Cortex of kidney (tissue), 1 donor: ENCODE measurements at places on chromosomes 11 and 22.

DNA sequence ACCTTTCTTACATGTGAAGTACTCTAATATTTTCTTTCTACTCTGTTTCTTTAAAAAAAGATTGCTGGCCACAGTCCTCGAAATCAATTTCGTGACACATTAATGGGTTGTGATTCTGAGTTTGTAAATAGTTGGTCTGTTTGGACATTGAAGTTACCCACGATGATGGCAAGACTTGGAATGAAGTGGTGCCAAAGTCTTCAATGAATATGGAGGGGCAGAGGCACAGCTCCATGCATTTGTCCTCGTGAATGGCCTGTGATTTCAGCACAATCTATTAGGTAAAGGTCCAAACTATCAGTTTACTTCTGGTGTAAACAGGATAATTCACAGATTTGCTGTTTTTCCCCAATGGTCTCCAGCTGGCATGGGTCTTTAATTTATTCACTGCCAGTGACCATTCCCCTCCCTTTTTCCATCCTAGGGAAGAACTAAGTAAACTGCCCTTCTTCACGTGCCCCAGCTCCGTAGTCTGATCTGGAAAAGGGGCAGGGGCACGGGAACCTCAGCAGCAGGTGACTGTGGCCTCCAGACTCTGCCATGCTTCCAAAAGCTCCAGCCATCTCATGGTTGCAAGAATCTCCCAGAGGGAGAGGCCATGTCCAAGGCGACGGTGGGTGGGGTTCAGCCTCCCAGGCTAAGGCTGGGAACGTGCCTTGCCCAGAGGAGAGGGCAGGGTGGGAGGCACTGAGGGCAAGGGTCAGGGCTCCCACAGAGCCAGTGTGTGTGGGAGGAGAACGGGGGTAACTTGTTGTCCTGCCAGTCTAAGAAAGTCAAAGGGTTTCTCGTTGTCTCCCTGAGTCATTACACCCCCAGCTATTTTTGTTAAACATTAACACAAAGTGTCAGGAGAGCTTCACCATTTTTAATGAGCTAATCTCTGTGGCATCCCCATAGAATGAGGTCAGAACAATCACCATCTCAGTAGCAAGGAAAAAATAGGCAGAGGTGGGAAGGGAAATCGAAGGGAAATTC, 16.9 kb upstream of the PEX26 start:
- no peak for DNase-seq

DNA sequence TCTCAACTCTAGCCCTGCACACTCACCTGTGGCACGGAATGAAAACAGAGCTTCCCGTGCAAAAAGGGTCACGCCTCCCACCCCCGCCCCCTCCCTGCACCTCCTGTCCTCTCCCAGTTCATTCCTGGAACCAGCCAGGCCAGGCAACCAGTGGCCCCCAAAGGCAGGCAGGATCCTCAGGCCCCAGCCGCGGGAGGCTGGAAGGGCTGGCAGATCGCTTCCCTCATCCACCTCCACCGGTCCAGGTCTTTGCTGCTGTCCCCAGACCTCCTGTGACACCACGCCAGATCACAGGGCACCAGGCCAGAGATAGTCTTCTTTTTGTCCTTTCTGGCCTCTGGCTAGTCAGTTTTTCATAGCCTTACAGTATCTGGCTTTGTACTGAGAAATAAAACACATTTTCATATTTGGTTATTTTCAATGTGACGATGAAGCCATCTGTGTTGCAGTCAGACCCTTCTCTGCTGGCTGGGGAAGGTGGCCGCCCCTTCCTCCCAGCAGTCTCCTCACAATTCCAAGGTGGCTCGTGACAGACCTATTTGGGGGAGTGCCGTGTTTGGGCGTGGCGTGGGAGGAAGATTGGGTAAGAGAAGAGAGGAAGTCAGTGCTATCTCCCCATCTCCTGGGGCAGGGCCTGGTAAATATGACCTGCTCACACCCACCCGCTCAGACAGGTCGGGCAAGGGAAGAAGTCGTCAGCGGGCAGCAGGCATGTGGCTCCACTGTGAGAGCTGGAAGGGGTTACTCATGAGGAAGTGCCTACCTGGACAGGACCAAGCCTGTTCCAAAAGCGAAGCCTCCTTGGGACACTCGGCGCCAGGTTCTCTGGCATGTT, 9.1 kb downstream of the SSH3 start:
- DNase-seq = no peak

DNA sequence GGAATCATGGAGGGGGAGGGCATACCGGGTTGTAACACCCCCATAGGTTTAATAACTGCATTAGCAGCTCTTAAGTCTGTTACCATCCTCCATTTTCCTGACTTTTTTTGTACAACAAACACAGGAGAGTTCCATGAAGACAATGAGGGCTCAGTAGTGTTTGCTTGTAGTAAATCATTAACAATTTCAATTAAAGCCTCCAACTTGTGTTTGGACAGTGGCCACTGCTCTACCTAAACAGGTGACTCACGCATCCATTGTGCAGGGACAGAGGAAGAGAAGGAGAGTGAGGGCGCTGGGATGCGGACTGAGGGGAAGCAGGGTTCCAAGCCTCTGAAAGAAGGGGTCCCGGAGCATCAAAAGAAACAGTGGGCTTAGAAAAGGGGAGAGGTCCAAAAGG, 21.3 kb upstream of the MTNR1B start:
- no peak for DNase-seq

DNA sequence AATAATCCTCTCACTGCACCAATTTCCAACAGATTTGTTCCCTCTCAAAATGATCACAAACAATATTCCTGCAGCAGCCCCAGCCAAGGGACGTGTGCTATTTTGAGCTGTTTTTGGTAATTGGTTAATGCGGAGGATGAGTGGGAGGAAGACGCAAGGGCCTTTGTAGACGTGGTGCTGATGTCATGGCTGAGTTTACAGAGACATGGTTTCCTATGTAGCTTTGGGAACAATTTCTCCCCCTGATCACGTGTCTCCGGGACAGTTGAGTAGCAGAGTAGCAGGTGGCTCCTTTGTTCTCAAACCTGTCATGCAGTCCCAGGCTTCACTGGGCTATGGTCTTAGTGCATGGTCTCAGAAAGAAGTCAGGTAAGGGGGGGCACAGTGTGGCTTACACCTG, 183.2 kb upstream of the NECTIN1 start:
- DNase-seq = no peak

GRCh38 chr22:24379536-24379935, 47.9 kb upstream of the ADORA2A start:
- DNase-seq = no peak

GRCh38 chr11:107928767-107929507, 689 bp downstream of the RAB39A start:
- no peak for DNase-seq

- peak; percentile 95 for DNase-seq
These were observed at the start of gene SF1 for GRCh38 chr11:64778473-64779298. Gene SF1 (minus strand): TSS chr11:64778542. CDS start chr11:64778392, 150 bp downstream.

- no peak for DNase-seq
These were observed 30.1 kb upstream of the CSNK1E start for GRCh38 chr22:38347181-38347943.

DNA sequence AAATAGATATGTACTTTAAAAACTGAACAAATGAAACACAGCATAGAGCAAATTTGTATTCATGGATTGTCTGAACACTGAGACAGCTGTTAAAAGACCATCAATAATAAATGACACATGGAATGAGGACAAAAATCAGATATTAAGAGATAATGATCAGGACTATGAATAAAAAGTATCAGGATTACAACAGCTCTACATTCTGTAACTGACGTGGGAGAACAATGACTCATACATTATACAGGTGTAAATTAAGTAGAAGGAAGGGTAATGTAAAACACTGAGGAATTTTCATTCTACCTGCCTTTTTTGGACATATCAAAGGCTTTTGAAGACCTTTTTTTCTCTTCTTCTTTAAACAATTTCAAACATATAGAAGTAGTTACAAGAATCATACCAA, 310.9 kb upstream of the ANO3 start:
- no peak for DNase-seq

DNA sequence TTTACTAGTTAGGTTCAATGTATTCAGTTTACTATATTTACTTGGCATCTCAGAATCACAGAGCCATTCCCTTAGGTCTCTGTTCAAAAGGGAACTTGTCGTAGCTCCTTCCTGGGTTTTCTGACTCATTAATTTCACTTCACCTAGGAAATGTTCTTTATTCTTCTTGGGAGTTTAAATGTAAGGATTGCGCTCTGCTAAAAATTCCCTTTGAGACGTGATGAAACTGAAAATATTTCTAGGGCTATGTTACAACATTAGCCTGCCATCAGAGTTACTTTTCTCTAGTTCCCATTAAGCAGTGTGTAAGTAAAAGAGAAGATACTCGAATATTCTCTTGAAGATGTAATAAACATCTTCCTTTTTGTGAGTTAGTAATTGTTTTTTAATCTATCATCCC, 209.5 kb downstream of the CASP12 start:
- DNase-seq = no peak

GRCh38 chr11:44094260-44094868, 1.1 kb upstream of the EXT2 start:
- no peak for DNase-seq

DNA sequence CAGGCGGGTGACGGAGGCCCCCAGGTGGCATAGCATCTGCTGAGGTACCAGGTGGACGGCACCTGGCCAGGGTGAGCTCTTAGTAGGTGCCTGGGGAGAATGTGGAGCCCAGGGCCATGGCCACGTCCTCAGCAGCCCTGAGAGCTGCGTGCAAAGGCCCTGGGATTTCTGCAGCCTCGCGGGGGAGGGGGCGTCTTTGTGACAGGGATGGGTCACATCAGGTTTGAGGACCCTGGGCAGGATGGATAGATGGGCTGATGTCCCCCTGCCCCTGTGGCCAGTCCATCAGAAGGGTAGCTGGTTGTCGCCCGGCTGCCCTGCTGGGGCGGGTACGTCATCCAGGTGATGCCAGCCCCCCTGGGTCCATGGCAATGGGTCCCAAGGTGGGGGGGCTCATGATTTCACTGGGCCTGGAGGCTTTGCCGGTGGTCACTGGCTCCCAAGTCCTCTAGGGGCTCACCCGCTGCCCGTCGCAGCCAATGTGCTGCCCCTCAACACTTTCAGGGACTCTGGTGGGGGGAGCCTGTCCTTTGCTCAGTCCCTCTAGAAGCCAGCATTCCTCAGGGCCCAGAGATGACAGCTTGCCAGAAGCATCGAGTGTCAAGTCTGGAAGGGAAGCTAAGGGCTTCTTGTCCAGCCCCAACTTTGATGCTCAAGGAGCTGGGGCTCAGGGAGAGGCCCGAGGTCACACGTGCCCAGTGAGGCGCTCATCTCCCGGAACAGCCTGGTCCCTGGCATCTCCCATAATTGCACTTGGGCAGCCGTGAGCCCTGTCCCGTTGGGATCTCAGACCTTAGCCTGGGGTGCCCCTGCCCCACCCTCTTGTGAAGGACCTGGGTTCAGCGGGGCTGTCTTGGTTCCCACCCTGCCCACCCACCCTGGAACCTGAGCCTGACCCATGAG, 777 bp downstream of the TBX10 start:
- no peak for DNase-seq

DNA sequence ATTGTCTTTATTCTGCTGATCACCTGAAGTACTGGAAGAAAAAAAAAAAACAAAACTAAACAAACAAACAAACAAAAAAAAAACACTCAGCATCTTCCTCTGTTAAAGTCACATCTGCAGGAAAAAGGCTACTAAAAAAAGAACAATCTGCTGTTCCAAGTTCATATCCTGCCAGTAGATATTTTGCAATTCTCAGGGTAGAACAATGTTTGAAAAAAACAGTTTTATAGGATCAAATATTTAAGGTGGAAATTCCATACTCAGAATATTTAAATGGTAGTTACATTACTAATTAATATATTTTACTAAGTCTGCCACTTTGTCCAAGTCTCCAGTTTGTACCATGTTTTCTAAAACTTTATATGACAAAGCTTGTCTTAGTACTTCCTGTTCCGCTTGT, 175.2 kb downstream of the SBF2 start:
- no peak for DNase-seq

GRCh38 chr11:87366763-87367405, 329.1 kb downstream of the TMEM135 start:
- no peak for DNase-seq

DNA sequence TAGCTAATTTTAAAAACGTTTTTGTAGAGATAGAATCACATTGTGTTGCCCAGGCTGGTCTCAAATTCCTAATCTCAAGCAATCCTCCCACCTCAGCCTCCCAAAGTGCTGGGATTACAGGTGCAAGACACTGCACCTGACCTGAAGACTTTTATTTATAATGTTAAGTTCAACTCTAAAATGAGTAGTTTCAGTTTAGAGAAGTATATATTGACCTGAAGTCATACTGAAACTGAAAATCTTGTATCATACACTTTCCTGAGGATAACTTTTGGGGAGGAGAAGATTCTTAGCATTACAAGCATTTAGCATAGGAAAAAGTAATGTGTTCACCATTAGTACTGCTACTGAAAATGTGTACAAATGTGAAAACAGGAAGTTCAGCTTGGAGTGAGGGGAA, 249.3 kb downstream of the CASP12 start:
- DNase-seq = no peak
